Right ventricle myocardium inferior (tissue), 1 donor: ENCODE measurements at places on chromosomes 5 and 9. TPM values are rescaled to one million over a fixed set of nuclear protein-coding genes. Genes with fewer than 3 reads are reported as not detected.

The BTNL8 gene
- total RNA-seq: 0.41 TPM

The FOXD4L4 gene
- total RNA-seq: not detected

GRCh38 chr9:35604578-35605350 lies at the start of gene TESK1:
Gene TESK1 (plus strand): TSS chr9:35605262. CDS start chr9:35605620, 358 bp downstream.
- peak; percentile 86 for DNase-seq

DNA sequence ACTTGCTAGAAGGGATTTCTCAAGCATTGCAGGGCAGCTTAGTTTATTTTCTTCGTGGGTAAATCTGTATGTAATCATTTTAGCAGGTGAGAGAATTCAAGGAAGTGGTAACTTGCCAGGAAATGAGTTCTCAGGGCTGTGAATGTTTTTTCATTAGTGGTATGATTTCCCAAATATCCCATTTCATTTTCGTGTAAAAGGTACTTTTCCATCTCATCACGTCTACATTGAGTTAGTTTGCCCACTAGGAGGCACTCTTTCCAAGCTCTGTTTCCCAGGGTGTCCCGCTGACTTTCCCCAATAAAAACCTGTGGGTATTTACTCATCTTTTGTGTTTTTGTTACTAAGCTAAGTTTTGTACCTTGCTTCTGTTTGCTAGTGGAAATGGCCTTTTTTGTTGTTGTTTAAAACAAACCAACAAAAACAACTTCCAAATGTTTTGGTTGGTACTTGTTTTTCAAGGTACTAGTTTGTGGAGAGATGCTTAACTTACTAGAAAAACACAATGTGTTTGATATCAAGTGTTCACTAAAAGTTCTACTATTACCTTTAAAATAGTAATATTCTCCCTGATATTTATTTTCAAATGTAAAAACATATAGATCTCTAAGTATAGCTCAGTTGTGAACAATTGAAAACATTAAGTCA lies 373.6 kb downstream of the ADGRV1 start:
- no peak for DNase-seq

DNA sequence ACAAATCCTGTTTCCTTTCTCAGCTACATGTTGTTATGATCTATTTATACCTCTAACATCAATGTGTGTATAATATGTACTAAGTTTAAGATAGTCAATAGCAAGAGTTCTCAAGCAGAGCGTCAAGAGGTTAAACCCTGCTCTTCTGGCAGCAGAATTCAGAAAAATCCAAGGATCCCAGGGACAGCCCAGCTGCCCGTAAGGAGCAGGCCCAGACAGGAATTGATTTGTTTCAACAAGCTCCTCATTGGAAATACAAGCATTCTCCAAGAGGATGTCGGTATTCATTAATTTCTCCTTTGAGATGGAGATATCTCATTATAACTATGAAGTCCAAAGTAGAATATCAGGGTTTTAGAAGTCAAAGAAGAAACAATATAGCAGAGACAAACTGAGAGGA lies 14.9 kb downstream of the EFNA5 start:
- DNase-seq: no peak
